SHP77 (cell line): ENCODE measurements at places on chromosomes 3 and 15.
A peak's percentile ranks its signal among the peaks of the same experiment; 100 is the strongest.

- no peak for DNase-seq
These were observed 10.5 kb downstream of the CDIN1 start for GRCh38 chr15:36589971-36590370.

DNA sequence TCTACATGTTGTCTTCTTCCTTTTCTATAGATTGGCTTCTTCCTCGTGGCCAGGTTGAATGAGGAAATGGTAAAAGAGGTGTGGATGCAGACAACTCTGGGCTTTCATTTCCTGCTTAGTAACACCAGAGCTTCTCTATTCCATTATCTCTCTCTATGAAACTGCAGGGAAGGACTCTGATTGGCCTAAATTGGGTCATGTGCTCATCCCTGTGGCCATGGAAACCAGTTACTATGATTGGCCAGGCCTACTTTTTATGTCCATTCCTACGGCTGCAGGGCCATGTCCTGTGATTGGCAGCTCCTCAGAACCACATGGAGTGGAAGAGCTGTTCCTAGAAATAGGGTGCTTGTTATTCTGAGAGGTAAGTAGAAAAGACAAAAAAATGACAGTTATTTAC is 486.9 kb upstream of the ADAMTS9 start:
- no peak for DNase-seq

DNA sequence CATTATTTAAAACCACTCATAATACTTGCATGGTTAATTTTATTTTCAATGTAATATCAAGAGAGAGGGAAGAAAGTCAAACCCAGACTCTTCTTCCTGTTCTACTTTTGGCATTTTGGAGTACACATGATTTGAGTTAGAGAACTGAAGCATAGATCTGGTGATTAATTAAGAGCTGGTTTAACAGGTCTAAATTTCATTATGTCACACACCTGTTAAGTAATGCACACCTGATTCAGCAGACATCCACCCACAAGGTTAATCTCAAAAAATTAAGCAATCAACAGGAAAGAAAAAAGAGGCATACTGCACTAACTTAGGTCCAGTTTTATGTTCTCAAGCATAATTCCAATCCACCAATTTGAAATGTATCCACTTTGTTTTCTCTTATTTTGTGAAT is 101.1 kb upstream of the ICE2 start:
- no peak for DNase-seq

DNA sequence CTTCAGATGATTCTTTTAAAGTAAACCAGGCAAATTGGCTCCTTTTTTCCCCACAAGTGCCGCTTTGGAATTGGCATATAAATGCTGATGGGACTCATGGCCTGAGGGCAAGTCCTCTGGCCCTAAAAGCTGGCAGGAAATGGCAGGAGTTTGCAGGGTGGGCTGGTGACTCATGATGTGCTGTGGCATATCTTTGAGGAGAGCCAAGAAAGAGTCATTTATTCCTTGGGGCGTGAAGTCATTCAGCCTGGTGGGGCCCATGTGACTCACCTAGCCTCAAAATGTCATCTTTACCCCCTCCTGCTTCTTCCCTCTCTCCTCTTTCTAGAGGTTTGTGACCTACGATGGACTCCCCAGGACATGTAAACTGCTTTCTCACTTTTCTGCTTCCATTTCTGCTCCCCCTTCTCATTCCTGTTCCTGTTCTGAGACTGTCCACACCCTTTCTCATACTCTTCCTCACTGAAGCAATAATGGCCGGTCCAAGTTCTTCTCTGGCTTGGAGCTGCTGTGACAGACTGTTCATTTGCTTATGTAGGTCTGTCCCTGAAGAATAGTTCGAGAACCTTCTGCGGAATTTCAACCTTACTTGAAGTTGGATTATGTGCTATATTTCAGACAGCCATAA is 326.1 kb downstream of the SATB1 start:
- no peak for DNase-seq

GRCh38 chr3:133130168-133130567 is 92.0 kb downstream of the TMEM108 start:
- no peak for DNase-seq

DNA sequence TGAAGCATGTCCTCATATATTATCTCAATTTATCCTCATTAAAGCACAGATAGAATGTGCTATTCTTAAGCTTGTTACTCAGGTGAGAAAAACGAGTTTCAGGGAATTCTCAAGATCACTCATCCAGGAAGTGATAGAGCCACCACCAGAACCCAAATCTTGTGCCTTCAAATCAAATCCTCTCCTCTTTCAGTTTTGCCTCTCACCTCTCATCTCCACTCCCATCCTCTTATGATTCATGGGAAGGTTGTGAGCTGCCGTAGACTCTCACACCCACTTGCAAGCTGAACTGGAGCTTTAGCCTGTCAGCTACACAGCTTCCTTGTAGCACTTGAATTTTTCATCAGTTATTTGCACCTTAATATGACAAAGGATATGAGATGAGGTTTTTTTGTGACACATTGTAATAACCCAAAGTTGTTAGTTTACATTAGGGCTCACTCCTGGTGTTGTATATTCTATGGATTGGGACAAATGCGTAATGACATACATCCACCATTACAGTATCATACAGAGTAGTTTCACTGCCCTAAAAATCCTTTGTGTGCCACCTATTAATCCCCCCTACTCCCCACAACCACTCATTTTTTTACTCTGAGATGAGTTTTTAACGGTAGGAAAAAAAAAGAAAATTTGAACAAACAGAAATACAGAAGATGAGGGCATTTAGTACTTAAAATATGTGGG is 25.7 kb downstream of the GPR15 start:
- DNase-seq, result no peak

- DNase-seq, result no peak
These were observed 10.0 kb upstream of the CAV3 start for GRCh38 chr3:8723612-8724011.

DNA sequence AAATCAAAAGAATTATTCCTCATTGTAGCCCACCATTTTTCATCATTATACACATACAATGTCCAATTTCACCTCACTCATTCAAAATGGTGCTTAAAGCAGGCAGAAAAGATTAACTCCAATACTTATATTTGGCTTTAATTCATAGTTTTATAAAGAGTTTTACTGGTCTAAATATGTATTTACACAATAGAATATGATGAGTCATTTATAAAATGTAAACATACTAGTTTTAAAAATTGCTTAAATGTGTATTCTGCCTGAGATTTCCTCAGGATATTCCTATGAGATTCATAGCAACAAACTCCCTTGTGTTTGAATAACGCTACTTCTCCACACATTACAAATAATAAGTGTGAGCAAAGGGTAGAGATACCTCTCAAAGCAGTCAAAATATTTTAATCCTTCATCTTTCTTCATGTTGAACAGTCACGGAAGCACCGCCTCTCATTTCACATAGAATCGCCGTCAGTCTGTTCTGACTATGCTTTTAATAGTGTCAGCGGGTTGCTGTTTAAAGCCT is 75.7 kb upstream of the GBE1 start:
- peak; percentile 13 for DNase-seq

DNA sequence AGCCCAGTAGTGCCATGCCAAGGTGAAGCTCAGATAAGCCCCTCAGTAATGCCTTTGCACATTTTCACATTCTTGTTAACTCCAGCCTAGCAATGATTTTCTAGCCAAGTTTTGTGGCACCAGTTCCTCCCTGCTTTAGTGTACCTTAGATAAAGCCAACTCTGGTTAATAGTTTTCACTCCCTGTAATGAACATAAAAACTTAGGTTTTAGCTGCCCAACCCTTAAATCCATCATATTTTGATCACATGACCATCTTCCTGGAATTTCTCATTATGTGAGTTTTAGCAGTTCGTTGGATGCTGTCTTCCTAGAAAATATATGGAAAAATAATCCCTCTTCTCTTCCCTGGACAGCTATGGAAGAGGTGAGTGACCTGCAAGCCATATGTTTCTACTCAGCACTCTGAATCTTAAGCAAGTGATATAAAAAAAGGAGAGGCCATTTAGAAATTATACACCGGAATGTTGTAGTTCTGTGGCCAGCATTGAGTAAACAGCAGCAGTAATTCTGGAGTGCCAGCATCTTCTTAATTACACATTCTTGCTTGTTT is 62.2 kb upstream of the P2RY1 start:
- DNase-seq, result no peak
